ENCODE measurements at places on chromosomes 1 and 21.

- no peak for DNase-seq
Observed at GRCh38 chr1:185487026-185487425, 170.0 kb upstream of the IVNS1ABP start.

- DNase-seq = no peak
Observed at GRCh38 chr1:183198463-183198862, 12.4 kb downstream of the LAMC2 start.

- DNase-seq = peak; percentile 30
Observed at GRCh38 chr1:3668585-3669300, 16.4 kb downstream of the TP73 start.

DNA sequence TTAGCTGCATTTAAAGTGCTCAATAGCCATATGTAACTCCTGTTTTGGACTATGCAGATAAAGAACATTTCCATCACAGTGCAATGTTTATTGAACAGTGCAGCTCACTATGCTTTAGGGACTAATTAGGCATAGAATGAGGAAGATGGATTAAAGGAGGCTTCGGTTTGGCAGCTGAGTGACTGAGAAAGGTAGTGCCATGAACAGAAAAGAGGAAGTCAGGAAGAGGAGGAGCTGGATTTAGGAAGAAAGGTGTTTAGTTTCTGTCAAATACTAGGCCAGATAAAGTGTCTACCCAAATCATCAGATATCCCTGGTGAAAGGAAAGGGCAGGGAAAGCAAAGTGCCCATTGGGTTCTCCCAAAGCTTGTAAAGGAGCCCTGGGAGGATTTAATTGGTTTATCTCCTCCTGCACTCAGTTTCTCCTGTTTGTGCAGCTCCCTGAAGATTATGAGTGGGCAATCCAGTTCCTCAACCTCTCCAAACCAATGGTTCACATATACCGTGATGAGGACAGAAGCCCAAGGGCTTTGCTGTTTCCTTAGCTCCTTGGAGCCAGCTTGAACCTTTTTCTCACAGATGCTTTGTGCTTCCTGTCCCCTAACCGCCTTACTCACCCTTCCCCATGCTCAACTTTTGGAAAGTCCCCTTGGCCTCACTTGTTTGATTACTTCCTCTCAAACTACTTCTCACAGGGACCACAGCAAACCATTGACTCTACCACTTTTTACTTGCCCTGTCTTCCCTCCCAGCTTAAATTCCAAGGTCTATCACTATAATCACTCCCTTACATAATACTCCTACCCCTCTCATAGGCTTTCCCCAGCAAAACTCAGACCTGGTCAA, 3.5 kb upstream of the RAP1A start:
- DNase-seq = no peak

GRCh38 chr1:87437663-87438295, 109.1 kb downstream of the LMO4 start:
- no peak for DNase-seq

DNA sequence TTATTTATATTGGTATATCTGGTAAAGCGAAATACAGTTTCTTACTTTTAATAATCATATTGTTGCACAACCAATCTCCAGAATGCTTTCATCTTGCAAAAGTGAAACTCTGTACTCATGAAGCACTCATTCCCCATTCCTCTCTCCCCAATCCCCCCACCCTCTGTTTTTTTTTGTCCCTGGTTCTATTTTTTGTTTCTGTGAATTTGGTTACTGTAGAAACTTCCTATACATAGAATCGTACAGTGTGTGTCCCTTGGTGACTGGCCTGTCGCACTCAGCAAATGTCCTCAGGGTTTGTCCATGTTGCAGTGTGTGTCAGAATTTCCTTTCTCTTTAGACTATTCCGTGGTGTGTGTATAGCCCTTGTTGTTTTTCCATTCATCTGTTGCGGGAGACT, 7.9 kb upstream of the NLRP3 start:
- DNase-seq = no peak

- no peak for DNase-seq
Observed at GRCh38 chr1:51768971-51769588, 109.4 kb downstream of the NRDC start.

GRCh38 chr21:31335957-31336738, 7.9 kb downstream of the TIAM1 start:
- DNase-seq = no peak

DNA sequence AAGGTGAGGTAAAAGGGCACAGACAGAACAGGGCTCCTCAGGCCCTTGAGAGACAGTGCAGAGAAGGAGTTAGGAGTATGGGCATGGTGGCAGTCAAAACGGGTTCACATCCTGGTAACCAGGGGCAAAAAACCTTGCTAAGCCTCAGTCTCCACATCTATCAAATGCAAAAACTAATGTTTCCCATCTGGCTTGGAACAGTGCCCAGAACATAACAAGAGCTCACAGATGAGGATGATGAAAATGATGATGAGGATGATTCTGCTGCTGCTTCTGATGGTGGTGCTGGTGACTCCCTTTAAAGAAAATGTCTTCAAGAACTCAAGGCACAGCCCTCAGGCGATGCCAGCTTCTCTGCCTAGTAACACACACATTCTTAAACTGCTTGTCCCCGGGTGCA, 24.1 kb downstream of the HHIPL2 start:
- DNase-seq = no peak

GRCh38 chr1:10598389-10598702, 123.6 kb downstream of the PEX14 start:
- peak; percentile 75 for DNase-seq

DNA sequence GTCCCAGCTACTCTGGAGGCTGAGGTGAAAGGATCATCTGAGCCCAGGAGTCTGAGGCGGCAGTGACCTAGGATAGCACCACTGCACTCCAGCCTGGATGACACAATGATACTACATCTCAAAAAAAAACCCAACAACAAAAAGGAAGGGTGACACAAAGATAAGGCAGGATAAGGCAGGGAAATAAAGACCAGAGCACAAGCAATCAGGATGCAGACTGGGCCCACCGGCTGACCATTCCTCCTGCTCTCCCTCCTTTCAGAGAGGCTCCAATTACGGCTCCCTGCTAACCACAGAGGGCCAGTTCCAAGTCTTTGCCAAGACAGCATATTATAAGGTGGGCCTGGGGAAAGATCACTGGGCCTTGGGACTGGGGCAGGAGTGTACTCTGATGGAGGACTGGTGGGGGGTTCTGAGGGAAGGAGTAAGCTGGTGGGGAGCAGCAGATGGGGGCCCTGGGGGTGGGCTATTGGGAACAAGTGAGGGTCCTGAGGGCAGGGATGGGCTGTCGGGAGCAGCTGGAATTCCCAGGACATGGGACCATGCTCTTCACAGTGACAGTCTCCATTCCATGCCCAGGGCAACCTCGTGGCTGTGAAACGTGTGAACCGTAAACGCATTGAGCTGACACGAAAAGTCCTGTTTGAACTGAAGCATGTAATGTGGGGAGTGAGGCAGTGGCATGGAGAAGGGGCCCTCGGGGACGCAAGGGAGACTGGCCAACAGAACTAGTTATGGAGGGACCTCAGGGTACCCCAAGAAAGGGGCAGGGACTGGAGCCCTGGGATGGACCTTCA, 7.3 kb downstream of the NPR1 start:
- DNase-seq = no peak

GRCh38 chr21:27561116-27561515, 594.2 kb upstream of the ADAMTS5 start:
- no peak for DNase-seq

GRCh38 chr1:26378088-26378878, 5.7 kb upstream of the ZNF683 start:
- DNase-seq = no peak

- DNase-seq = no peak
Observed at GRCh38 chr21:26070822-26071425, 99.6 kb downstream of the APP start.

GRCh38 chr1:178146436-178146835, 52.5 kb downstream of the RASAL2 start:
- DNase-seq = no peak

DNA sequence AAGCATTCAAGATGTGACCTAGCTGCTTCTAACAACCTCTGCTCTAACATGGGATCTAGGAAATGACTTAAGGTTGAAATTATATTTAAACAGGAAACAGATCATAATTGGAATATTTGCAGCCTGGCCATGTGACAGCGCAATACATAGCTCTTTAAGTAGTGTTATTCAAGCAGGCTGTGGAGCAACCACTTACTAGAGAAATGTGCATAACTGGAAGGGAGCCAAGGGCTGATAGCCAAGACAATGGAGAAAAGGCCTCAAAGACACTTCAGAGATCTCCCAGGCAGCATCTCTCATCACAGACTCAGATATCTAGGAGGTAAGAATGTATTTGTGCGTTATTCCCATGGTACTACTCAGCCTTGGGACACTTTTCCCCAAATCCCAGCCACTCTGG, 823.0 kb upstream of the PRMT6 start:
- DNase-seq = no peak

DNA sequence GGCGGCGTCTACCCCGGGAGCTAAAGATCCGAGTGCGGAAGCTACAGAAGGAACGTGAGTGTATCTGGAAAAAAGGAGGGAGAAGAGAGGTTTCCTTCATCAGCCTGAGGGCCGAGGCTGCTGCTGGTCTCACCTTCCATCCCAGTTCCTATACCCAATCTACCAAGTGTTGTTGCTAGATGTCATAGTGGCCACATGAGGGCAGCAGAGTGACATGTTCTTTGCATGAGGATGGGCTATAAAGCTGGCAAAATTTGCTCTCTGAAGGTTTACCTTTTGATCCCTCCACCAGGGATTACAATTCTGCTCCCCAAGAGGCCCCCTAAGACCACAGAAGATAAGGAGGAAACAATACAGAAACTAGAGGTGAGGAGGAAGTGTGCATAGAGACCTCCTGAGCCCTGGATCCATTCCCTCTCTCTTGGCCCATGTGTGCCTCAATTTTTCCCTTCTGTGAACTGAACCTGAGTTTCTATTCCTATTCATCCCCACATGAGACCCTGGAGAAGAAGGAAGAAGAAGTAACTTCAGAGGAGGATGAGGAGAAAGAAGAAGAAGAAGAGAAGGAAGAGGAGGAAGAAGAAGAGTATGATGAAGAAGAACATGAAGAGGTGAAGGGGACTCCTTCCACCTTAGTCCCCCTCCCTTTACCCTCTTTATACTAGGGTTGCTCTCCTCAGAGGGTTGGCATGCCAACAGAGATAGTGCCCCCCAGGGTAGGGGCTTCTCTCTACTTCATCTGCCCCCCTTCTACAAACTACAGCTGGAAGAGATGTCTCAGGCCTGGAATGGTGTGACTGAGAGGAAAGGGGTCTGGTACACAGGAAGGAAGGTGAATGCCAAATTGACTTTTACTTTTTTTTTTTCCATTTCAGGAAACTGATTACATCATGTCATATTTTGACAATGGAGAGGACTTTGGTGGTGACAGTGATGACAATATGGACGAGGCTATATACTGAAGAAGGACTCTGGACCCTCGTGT, 13.3 kb downstream of the POLR3GL start:
- DNase-seq = peak; percentile 66

DNA sequence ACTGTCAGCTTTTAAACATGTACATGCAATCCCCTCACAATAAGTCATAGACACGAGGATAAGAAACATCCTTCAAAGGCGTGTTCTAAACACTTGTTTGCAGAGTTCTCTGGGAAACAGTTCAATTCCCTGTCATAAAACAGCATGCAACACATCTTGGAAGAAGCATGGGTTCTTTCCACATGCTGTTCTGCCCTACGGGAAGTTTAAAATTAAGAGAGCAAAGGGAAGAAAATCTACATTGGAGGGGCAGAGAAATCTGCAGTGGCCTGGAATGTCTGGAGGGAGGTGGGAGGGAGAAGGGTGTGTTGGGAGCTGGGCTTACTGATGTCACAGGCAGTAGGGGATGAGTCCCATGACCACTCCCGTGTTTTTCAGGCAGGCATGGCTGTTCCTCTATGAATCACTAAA, 98.3 kb upstream of the SLC2A1 start:
- no peak for DNase-seq

GRCh38 chr1:42052072-42052699, 101.0 kb upstream of the GUCA2B start:
- no peak for DNase-seq

GRCh38 chr1:1063261-1063944, 10.7 kb downstream of the RNF223 start:
- no peak for DNase-seq

GRCh38 chr1:23369335-23370013, at the start of gene ZNF436:
ZNF436 (minus strand) TSS chr1:23369836; CDS start chr1:23368005, 1,831 bp downstream.
- DNase-seq = peak; percentile 88

- DNase-seq = no peak
Observed at GRCh38 chr1:171566467-171566866, 55.6 kb upstream of the MYOCOS start.

DNA sequence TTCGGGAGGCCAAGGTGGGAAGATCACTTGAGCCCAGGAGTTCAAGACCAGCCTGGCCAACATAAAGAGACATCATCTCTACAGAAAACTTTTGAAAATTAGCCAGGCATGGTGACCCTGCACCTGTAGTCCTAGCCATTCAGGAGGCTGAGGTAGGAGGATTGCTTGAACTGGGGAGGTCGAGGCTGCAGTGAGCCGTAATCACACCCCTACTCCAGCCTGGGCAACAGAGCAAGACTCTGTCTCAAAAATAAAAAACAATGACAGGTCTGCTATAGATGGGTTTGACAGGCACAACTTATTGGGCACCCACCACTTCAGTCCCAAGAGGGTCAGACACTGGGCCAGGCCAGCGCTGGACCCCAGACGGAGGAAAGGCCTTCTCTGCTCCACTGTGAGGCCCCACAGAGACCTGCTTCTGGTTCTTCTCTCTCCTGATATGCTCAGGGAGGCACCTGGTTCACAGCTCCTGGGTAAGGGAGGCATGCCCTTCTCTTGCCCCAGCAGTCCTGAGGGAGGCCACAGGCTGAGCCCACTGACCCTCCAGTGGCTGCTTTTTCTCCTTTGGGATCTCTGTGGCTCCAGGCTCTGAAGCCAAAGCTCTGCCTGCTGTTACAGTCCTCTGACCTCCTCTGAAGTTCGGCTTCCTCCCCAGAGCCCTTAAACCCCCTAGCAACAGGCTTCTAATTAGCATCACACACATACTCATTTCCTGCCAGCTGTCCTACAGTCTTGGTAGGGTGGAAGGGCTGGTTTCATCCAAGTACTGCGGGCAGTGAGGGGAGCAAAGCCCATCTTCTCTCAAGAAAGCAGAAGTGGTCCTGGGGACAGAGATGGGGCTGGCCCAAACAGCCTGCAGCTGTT, 14.4 kb downstream of the S100A16 start:
- peak; percentile 47 for DNase-seq

DNA sequence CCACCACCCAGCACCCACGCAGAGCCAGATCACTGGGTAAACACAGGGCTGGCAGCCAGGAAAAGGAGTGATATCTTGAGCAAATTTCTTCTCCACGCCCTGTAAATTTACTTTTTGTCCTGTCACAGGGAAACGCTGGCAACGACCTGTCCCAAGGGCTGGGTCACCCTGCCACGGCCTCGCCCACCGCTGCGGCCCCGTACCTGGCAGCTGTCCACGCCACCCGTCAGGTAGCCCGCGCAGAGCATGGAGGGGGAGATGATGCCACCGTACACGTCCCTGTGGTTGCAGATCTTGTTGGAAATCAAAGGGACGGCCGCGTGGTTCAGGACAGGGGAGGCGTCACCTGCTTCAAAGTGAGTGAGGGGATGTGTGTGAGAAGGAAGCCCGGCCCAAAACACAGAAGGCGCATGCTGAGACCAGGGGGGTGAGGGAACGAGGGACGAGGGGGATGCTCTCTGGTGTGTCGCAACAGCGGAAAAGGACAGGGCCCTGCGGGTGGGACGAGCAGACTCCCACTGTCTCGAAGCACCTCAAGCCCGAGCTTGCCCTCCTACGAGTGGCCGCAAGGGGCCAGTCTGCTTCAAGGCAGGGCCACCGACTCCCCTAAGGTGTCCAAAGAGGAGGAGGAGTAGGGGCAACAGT, 10.1 kb upstream of the TFF1 start:
- DNase-seq = no peak

Data from NCI-H1092 (cell line).